ENCODE measurements at places on chromosomes 4 and X.

- no peak for DNase-seq
Observed at GRCh38 chrX:115372152-115372551, 82.6 kb downstream of the LUZP4 start.

DNA sequence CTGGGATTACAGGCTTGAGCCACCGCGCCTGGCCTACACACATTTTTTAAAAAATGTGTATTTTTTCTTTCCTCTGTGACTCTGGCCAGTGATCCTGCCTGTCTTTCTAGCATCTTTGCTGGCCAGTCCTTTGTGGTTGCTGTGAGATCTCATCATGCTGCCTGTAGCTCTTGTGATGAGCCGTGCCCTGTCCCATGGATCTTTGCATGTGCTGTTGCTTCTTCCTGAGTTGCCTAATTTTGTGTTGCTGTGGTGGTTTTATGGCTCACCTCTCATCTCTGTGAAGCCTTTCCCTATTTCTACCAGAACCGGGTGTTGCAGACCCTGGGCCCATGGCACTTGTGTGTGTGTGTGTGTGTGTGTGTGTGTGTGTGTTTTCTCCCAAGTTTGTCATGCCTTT, 8.3 kb downstream of the NSD2 start:
- DNase-seq = no peak

GRCh38 chr4:2324891-2325290, 63.0 kb upstream of the MXD4 start:
- no peak for DNase-seq

GRCh38 chr4:36254371-36254770, 10.1 kb upstream of the ARAP2 start:
- DNase-seq = no peak

DNA sequence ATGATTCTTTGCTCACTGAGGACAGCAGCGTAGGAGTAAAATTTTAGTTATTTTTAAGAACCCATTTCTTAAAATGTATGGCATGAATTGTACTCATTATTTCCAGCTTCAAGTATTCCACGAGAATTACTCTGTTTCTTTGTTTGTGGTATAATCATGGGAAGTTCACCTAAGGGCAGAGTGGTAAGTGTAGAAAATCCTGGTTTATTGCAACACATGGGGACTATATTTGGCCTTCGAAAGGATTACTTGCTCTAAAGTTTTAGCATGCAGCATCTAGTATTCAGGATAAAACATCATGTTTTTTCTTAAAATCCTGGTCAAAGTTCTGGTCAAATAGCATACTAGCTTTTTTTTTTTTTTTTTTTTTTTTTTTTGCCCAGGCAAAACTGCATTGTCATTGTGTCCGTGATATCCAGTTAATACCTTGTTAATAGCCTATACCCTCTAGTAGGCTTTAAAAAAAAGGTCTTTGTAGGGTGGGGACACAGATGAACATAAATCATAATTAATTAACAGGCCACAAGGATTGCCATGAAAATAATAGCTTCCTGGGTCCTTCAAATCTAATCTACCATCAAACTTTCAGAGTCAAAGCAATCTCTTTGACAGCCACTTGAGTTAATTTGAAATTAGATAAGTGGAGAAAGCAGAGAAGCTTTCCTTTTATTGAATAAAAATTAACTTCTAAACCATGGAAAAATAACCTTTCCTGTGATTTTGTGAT, 44.6 kb upstream of the VEGFC start:
- no peak for DNase-seq

- no peak for DNase-seq
Observed at GRCh38 chr4:3831529-3832150, 65.5 kb downstream of the ADRA2C start.

DNA sequence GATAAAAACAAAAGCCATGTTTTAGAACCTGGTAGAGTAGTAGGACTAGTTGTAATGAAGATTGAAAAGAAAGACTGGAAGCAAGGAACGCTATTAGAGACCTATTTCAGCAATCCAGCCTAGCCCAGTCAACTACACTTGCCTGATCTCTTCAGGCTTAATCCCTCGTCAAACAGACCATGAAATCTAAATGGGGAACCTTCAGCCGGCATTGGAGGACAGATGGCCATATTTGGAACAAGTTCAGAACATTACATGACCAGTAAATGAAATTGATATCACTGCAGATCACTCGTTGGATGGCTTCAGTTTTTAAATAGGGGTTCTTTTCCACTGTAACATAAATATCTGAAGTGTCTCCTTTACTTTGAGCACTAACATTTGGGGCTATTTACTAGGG, 84.8 kb upstream of the WDR44 start:
- DNase-seq = no peak

- no peak for DNase-seq
Observed at GRCh38 chrX:65910899-65911298, 129.0 kb downstream of the VSIG4 start.

- DNase-seq = no peak
Observed at GRCh38 chr4:121199742-121200561, 35.8 kb upstream of the TNIP3 start.

- no peak for DNase-seq
Observed at GRCh38 chrX:69505772-69506616, 1.9 kb downstream of the NALF2 start.

GRCh38 chr4:112060212-112060611, 85.0 kb upstream of the FAM241A start:
- DNase-seq = no peak

DNA sequence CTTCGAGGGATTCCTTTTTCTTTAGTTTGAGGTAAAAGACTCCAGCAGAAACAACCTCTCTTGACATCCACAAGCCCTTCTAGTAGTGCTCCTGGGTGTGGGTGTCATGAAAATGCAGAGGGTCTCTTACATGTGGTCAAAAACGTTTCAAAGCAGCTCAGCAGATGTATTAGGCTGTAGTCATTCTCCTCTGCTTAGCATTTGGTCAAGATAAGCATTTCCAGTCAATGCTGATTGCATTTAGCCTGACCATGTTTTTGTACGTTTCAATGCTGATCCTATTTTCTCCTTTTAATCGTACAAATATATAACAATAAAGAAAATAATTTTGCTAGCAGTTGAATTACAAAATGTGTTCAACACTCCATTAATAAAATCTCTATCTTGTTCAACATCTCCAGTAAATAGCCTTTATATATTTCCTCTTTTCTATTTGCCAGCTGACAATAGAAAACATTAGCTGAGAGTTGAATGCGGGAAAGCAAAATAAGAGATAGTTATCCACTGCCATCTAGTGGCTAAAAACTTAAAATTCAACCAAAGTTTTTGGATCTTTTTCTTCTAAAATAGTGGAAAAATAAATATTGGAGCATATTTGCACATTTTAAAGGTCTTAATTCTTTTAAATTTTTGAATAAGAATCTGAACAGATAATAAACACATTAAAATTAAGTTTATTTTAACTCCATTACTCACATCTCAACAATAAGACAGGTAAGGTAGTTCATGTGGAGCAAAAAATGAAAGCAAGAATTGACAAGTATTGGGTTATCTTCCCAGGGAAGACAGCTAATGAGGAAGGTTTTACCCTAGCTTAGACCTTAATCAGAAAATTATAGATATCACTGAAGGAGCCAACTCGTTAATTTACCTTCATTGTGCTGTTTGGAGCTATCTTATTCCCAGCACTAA, 15.2 kb upstream of the PACRGL start:
- no peak for DNase-seq

GRCh38 chr4:118173126-118173525, 138.8 kb downstream of the NDST3 start:
- DNase-seq = no peak

DNA sequence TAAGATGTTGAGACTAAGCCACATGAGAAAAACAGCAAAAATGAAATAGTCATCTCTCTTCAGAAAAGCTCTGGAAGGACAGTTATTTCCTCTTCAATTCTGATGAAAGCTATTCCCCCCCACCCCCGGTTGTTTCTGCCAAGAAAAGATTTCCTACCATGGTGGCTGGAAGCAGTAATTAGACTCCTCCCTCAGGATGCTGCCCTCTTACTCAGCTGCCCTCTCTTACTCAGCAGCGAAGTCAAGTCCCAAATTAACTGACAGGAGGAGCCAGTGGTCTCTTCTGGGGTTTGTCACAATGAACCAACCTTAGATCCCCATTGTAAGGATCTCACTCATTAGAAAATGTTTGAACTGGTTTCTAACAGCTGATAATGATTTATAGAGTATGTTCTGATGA, 38.0 kb downstream of the GPM6B start:
- DNase-seq = no peak

GRCh38 chrX:2848871-2849301, 20.2 kb downstream of the GYG2 start:
- DNase-seq = no peak

GRCh38 chr4:110514889-110515479, 39.0 kb downstream of the ENPEP start:
- DNase-seq = no peak

- DNase-seq = no peak
Observed at GRCh38 chrX:18701621-18702361, 5.7 kb upstream of the PPEF1 start.

DNA sequence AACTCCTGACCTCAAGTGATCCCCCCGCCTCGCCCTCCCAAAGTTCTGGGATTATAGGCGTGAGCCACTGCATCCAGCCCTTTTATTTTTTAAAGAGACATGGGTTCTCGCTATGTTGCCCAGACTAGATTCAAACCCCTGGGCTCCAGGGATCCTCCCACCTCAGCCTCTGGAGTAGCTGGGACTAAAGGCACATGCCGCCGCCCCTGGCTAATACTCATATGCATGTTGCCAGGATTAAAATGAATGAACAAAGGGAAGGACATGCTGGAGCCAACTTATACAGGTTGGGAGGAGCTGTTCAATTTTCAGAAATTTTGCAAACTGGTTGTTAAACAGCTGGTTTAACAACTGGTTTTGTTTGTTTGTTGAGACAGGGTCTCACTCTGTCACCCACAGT, 1.4 kb upstream of the FTSJ1 start:
- DNase-seq = no peak

DNA sequence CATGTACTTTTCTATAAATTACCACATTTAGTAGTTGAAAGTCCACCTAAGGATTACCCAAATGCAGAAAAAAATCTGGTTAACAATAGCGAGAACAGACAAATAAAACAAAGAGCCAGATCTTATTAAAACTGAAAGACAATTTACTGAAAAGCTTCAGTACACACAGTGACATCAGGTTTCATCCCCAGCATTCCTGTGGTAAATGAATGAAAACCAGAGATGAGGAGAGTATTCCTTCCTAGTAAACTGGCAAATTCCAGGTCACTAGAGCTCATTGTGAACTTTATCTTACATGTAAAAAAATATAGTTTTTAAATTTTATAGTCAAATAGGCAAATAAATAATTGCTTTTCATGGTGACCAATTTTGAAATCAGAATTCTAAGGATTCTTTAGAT, 1290.5 kb downstream of the ADGRL3 start:
- DNase-seq = no peak

DNA sequence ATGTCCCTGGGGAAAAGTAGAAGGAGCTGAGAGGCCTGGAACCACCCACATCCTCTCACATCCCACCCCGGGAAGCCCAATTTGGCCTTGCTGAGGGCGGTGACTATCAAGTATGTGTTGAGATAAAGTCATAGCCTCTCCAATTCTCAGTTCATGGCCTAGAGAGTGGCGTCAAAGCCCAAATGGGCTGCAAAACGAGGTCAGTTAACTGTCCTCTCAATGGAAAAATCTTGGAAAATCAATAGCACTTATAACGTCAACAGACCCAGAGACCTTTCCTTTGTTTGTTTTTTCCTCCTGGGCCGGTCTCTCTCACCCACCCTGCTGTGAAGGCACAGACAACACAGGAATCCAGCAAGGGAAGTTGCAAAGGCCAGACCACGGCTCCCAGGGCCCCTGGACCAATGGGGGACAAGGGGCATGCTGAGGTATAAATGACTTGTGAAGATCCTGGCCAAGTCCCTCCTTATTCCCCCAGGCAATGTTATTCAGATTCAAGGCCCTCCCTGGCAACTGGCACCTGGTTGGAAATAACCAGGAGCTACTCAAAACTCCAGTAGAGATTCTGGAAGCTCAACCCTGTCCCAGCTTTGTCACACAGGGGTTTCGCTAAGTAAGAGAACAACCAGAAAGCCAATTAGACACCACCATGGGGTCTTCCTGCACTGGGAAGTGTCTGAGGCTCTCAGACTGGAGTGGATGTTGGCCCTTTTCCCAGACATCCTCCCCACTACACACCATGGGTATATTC, 38.6 kb downstream of the TSC22D3 start:
- no peak for DNase-seq

DNA sequence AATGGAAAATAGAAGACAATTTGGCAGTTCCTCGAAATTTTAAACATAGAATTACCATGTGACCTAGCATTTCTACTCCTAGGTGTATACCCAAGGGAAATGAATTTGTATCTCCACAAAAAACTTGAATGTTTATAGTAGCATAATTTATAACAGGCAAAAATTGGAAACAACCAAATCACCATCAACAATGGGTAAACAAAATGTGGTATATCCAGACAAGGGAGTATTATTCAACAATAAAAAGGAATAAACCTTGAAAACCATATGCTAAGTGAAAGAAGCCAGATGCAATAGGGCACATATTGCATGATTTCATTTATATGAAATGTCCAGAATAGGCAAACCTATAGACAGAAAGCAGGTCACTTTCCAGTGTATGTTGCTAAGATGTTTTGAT, 83.8 kb downstream of the SNX25 start:
- DNase-seq = no peak

DNA sequence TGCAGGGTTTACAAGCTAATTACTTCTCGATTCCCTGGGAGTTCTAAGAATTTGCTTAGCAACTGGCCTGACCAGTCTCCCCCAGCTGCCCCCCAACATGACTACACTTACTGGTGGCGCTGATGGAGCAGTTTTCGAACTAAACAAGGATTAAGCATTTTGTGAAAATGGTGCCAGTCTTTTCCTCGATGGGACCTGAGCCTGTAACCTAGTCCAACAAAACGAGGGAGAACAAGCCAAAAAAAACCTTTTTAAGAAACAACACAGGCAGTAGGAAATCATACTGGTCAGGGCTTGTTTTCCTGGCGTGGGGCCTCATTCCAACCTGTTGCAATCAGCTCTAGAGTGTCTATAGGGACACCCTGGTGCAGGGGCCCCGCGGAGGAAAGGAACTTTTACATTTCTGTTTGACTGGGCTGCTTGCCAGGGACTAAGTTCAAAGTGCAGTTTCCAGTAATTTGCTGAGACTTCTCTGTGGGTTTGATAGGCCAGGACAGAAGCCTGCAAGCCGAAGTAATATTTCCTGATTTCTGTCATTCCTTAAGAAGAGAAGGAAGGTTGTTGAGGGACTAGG, 158.7 kb downstream of the SPRY1 start:
- DNase-seq = no peak
